Neural progenitor cell (in vitro differentiated cells): ENCODE measurements at places on chromosomes 11 and 22.

GRCh38 chr22:30250661-30251267 lies 4.2 kb upstream of the LIF start:
- DNase-seq: no peak

GRCh38 chr11:79043726-79044125 lies 397.1 kb downstream of the TENM4 start:
- no peak for DNase-seq

GRCh38 chr22:48919187-48919590 lies 908.5 kb downstream of the BRD1 start:
- peak; percentile 74 for DNase-seq

DNA sequence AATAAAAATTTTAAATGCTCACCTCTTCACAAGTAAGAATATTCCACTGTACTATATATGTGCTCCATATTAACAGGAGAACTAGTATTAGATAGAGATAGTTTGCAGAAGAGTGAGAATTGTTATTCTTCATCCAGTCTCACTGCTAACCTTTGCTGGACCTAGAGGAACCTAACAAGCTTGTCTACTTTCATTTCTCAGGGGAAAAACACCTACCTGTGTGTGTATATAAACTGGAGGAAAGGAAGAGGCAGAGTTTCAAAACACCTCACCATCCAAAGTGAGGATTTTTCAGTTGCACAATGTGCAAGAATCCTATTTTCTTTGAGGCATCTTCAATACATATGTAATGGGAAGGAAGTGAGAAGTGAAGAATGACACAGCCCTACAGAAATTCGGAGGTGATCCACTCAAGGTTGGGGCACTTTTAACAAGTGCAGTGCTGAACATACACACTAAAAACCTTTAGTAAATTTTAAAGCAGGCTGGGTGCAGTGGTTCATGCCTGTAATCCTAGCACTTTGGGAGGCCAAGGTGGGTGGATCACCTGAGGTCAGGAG lies 52.4 kb downstream of the SYTL2 start:
- DNase-seq: no peak

DNA sequence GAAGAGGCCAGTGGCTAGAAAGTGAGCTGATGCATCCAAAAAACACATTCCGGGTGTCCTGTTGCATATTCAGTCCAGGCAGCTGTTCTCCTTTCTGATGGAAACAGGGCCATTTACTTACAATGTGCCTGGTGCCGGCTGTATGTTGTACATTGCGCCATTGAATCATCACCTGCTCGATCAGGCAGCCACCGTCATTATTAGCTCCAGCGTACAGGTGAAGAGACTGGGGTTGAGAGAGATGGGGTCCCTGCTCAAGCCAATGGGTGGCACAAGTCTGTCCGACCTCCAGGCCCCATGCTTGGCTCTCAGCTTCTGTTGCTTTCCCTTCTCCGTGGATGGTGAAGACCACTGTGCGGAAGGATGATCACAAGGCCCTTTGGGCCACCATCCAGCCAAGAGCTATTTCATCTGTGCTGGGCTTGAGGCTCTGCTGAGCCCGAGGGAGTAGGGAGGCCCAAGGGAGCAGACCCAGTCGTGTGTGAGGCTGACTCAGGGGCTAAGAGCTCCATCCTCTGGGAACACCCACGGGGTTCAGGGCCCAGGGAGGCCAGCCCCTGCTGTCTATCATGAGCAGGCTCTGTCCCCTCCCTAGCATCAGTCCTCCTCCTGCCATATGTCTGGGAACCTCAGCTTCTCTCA lies 20.7 kb upstream of the EMID1 start:
- DNase-seq: no peak

GRCh38 chr11:3841426-3842350 lies 929 bp upstream of the RHOG start:
- DNase-seq: peak; percentile 86

DNA sequence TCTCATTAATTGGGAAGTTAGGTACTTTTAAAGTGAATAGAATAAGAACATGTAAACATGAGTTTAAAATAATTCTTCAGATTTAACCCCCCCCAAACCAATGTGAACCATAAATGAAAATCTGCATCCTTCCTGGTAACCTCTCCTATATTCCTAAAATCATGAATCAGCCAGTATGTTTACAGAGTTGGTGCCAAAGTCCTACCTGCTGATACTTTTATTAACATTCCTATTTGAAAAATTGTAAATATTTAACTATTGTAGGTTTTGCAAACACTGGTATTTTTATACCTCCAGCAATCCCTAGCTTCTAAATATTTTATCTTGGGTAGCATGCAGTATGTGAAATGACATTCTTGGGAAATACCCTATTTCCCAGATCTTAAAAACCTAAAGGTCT lies 278.2 kb downstream of the RAB38 start:
- DNase-seq: no peak

- DNase-seq: no peak
Measured at GRCh38 chr11:11667056-11667455, 45.3 kb upstream of the GALNT18 start.

DNA sequence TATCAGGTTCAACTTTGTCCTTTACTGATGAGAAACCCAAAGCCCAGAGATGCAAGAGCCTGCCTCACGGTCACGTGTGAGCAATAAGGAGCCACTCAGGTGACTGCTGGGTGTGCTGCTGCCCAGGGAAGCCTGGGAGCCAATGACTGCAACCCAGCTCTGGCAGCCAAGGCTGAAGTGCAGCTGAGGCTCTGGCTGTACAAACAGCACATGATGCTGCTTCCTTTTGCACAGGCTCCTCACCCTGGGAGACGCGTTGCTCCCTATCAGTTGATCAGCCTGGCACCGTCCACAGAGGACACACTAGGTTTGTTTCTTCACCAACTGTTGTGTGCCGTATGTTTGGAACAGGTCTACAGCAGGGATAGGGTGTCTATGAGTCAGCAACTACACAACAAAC lies 168.7 kb downstream of the EFCAB6 start:
- no peak for DNase-seq

DNA sequence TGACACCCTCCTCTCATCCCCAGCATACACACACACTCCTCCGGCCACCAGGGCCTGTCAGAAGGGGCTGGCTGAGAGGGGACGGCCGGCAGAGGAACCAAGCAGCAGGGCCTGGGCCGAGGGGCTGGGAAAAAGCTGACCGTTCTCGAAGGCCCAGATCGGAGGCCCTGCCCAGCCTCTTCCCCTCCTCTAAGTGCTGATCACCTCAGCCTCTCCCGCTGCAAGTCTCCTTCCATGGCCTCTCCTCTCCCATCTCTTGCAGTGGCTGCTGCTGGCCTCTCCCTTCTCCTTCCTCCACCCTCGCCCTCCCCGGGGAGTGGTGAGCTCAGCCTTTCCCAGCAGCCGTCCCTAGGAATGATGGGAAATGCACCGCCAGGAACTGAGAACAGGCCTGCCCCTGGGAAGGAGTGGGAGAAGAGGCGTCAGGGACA lies 39.6 kb downstream of the ARRB1 start:
- no peak for DNase-seq

DNA sequence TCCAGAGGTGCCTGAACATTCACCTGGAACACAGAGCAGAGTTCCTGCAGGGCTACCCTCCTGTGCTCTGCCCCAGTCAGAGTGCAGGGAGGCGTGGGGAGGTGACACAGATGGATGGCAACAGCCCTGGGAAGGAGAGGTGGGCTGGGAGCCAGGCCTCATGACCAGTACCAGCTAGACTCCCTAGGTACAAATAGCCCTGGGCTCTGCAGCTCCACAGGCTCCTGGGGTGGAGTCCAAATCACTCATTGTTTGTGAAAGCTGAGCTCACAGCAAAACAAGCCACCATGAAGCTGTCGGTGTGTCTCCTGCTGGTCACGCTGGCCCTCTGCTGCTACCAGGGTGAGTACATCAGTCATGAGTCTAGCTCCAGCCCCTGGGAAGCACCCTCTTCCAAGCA lies at the start of gene SCGB1D2:
Gene SCGB1D2, plus strand, starts transcription at position 219 of the 400 bp plus-strand sequence. Its CDS starts 69 bp downstream, at position 288.
- peak; percentile 15 for DNase-seq

DNA sequence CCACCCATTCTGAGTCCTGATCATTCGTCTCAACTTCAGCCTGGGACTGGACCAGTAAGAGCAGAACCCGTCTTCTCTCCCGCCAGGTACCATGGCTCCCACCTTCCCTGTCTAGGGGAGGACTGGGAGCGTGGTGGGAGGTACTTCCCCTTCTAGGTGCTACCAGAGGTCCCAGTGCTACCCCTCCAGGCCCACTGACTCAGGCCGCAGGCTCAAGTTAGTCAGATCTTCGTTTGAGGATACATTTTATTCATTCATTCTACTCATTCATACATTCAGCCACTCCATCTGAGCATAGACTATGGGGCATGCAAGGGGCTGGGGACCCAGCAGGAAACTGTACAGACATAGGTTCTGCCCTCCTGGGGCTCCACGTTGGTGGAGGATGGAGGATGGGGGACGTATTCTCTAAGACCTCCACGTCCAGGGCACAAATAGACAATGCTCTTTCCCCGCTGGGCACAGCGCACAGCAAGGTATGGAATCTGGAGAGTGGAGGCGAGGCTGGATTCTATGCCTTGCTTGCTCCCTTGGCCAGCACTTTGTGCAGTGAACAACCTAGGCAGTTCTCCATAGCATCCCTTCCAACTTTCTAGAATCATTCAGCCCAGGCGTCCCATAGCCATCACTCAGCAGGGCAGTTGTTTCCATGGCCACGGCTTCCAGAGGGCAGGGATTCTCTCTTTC lies 1.0 kb upstream of the RAB3IL1 start:
- no peak for DNase-seq

DNA sequence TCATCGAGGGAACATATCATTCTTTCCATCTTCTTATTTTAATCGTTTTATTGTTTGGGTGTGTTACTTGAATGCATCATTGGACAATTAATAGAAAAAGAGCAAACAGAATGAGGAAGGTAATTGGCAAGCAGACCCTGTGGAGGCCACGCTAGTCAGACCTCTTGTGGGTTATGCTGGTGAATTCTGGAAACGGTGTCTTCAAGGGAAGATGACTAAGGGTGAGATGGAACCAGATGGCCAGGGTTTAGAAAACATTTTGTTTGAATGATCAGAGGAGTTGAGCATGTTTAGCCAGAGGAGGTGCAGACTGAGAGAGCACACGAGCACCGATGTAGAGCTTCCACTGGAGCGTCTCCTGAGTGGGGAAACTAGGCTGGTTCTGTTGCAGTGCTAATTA lies 8.5 kb downstream of the ST14 start:
- DNase-seq: no peak

DNA sequence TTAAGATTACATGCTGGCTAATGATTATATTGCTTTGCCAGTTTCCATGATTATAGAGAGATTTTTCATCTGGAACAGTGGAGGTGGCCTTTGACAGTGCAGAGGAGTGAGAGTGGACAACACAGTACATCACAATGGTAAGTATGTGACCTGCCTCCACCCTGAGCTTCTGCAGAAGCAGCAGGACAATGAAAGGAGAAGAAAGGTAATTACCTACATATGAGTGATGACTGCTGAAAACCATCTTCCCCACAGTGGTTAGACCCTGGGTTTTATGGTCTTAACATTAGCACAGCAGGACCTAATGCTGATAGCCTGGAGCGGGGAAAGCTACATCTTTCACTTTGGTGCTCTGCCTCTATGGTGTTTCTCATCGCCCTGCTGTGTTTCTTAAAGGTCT lies 454.7 kb upstream of the DDI1 start:
- DNase-seq: peak; percentile 3

DNA sequence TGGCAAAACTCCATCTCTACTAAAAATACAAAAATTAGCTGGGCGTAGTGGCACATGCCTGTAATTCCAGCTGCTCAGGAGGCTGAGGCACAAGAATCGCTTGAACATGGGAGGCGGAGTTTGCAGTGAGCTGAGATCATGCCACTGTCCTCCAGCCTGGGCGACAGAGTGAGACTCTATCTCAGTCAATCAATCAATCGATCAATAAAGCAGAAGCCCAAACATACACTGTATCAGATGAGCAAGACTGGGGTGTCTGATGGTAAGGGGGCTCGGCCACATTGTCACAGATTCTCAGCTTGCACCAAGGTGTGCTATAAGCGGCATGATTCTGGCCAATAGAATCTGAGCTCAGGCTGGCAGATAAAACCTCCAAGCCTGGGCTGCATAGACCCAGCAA lies 261.1 kb downstream of the BUD13 start:
- DNase-seq: no peak

GRCh38 chr11:131695889-131696429 lies 325.5 kb downstream of the NTM start:
- DNase-seq: no peak

DNA sequence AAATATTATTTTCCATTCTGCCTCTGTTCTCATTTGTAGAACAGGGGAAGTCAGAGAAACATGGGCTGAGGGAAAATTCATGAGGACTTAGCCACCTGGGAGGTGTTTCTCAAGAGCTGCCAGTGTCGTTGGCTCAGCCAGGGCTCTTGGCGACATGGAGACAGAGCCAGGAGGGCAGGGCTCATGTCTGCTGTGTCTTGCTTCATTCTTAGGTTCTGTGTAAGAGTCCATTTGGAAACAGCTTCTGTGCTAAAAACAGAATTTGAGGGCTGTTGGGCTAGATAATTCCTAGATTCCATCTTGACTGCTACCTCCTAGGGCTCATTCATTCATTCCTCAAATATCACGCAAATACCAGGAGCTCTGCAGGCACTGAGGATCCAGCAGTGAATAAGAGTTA lies 15.1 kb upstream of the MRGPRX2 start:
- no peak for DNase-seq

DNA sequence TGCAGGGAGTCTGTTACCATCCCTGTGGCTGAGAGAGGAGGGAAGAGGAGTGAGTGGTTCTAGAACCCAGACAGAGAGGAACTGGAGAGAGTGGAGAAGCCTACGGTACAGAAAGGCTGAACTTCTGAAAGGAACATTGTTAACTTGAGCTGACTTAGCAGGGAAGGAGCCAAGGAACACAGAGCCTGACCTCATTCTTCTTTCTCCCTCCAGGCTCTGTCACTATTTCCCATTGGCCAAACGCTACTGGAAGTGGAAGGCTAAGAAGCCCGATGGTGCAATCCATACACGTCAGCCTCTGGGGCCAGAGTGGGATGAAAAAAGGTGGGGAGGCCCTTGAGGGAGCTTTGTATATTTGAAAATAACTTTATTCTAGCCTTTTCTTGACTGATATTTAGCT lies 16.5 kb upstream of the WT1 start:
- no peak for DNase-seq

DNA sequence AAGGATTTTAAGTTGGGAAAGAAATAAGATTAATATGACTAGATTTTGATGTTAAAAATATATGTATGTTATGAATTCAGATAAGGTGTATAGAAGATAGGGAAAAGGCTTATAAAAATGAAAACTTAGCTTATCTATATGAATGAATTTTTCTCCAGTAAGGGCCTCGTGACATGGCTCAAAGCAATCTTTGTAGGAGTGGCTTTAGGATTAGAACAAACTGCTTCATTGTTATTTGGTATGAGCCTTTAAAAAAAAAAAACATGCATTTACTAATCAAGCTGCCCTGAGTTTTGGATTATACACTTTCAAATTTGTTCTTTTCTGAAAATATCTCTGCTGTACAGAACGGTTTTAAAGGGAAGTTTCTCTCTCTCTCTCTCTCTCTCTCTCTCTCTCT lies 905.9 kb downstream of the OPCML start:
- DNase-seq: no peak
